ENCODE measurements at places on chromosomes 5 and 9. TPM values are rescaled to one million over a fixed set of nuclear protein-coding genes. Genes with fewer than 3 reads are reported as not detected.

DNA sequence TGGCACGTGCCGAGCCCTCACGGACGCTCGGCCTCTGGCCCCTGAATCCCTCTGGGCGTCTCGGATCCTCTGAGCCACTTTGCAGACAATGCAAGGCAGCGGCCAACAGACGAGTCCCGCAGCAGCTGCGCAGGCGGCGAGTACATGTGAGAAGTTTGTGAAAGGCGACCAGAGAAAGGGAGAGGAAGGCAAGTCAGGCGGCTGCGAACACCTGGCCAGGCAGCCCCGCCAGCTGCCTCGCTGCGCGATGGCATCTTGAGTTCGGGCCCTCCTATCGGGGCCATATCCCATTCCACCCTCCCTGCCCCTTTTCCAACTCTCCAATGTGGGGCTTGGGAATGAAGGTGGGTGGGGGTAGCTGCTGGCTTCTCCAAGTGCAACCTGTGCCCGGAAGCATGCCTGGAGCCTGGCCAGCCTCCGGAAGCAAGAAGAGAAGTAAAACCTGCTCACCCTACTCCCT lies 4.5 kb upstream of the POU4F3 start:
- DNase-seq, result no peak

- DNase-seq, result no peak
Observed at GRCh38 chr9:121192959-121193640, 8.6 kb downstream of the RAB14 start.

GRCh38 chr5:166329149-166329800 lies 1962.2 kb upstream of the WWC1 start:
- no peak for DNase-seq

- no peak for DNase-seq
Observed at GRCh38 chr9:19087106-19088000, 15.4 kb downstream of the HAUS6 start.

DNA sequence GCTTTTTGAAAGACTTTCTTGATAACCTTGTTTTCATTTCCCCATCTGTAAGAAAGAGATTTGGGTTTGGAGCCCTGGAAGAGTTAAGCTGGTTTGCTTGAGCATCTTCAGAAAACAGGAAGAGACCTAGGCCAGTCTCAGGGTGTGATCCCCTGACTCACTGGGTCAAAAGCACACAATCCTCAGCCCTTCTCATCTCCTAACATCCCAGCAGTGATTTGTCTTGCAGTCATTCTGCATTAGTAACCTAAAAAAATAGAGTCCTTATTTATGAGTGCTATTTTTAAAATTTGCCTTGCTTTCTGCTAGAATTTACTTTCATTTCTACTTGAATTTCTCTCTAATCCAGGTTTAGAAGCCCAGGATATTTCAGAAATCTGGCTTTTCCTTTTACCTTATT lies 16.4 kb upstream of the ARSB start:
- DNase-seq, result no peak

The RNF224 gene
- total RNA-seq, result not detected

The GRM6 gene
- not detected for total RNA-seq

The PTGES gene
- 9.6 TPM for total RNA-seq

DNA sequence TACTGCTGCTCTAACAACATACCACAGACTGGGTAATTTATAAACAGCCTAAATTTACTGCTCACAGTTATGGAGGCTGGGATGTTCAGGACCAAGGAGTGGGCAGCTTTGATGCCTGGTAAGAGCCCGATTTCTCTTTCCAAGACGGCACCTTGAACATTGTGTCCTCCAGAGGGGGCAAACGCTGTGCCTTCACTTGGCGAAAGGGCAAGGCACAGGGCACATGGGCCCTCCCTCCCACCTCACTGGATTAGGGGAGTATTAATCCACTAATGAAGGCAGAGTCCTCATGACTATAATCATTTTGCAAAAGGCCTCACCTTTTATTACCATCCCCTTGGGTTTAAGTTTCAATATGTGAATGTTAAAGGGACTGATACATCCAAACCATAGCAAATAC lies 397.7 kb downstream of the TMEM38B start:
- DNase-seq, result no peak

DNA sequence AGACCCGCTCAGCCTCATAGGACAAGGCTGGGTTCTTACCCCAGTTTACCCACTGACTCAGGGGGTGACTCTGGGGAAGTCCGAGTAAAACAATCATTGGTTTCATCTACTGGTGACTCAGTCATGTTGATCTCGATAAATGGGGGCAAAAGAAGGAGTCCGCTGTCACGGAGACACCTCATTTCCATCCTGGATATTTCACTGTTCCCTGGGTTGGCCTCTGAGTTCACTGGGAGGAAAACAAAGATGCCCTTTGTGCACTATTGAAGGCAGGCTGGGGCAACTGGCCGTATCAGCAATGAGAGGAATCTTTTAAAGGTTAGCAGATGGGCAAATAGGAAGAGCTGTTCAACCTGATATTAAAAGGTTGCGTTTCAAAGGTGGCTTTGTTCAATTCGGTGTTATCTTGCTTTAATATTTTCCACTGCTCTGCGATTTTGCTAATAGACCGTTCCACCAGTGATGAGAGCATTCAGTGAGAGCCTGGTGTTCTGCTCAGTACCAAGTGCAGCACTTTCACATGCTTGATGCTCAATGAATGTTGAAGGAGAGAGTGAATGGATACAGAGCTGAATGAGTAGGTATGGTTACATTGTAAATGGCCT lies 110.2 kb upstream of the EGFLAM start:
- no peak for DNase-seq

The GRIN1 gene
- total RNA-seq, result not detected

The BARX1 gene
- not detected for total RNA-seq
